ENCODE measurements at places on chromosomes 3 and 15. TPM values are rescaled to one million over a fixed set of nuclear protein-coding genes. Genes with fewer than 3 reads are reported as not detected.

DNA sequence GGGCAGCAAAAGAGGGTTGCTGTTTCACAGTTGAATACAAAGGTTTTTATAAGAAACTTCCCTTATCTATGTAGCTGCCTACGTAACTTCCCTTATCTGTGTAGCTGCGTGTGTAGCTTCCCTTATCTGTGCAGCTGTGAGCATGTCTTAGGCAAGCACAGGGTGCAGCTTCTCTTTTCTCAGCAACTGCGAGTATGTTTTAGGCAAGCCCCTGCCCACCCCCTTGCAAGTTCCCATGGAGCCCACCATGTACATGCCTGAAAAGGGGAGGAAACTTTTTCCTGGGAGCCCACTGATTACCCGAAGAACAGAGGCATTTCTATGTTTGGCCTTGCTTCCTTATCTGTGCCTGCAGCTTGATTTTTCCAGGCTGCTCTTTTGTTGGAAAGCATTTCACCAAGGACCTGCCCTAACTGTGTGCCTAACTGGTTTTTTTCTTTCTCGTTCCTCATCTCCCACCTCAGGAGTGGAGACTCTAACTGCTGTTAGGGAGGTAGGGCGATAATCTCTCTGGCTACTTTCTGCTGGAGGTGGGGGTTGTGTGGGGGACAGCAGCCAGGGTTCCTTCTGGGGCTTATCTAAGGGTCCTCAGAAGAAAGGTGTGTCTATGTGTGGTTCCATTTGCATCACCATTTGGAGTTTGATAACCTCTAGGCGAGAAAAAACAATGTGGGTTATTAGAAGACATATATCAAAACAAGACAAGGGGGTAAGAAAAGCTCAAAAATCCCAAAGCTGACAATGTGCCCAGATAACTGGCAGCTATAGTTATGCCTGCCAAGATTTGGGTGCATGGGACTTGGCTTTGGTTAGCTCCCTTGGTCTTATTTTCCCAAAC lies 26.0 kb downstream of the SORD start:
- H3K27ac ChIP-seq: peak overlapping the region; percentile 33
- H3K4me1 ChIP-seq: no peaks in the 10 kb centered on the region
- no peaks in the 10 kb centered on the region for H3K27me3 ChIP-seq
- H3K4me3 ChIP-seq: no peak overlapping the region
- peak; percentile 64 for DNase-seq

- peak; percentile 51 for DNase-seq
- H3K27me3 ChIP-seq: no peaks in the 10 kb centered on the region
- H3K36me3 ChIP-seq: no peaks in the 10 kb centered on the region
These were observed 164.6 kb upstream of the BCL6 start for GRCh38 chr3:187909866-187910265.

DNA sequence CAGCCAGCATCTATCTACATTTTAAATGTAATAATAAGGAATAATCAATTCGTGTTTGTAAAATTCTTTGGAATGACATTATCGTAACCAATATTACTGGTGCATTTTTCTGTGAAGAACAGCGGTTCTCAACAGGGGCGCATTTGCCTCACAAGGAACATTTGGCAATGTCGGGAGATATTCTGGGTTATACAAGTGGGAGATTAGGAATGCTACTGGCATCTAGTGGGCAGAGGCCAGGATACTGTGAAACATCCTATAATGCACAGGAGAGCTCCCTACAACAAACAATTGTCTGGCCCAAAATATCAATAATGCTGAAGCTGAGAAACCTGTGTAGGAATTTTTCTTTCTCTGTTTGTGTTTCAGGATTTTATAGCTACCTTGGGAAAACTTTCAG lies 25.0 kb downstream of the ACP3 start:
- H3K36me3 ChIP-seq: no peaks in the 10 kb centered on the region
- no peak overlapping the region for H3K4me3 ChIP-seq
- no peaks in the 10 kb centered on the region for H3K27me3 ChIP-seq
- no peak overlapping the region for H3K27ac ChIP-seq

GRCh38 chr3:73324203-73325155 lies 263.0 kb downstream of the EBLN2 start:
- H3K27ac ChIP-seq: no peak overlapping the region
- no peaks in the 10 kb centered on the region for H3K36me3 ChIP-seq
- DNase-seq: peak; percentile 22
- no peaks in the 10 kb centered on the region for H3K27me3 ChIP-seq
- H3K4me3 ChIP-seq: no peak overlapping the region
- no peaks in the 10 kb centered on the region for H3K4me1 ChIP-seq

DNA sequence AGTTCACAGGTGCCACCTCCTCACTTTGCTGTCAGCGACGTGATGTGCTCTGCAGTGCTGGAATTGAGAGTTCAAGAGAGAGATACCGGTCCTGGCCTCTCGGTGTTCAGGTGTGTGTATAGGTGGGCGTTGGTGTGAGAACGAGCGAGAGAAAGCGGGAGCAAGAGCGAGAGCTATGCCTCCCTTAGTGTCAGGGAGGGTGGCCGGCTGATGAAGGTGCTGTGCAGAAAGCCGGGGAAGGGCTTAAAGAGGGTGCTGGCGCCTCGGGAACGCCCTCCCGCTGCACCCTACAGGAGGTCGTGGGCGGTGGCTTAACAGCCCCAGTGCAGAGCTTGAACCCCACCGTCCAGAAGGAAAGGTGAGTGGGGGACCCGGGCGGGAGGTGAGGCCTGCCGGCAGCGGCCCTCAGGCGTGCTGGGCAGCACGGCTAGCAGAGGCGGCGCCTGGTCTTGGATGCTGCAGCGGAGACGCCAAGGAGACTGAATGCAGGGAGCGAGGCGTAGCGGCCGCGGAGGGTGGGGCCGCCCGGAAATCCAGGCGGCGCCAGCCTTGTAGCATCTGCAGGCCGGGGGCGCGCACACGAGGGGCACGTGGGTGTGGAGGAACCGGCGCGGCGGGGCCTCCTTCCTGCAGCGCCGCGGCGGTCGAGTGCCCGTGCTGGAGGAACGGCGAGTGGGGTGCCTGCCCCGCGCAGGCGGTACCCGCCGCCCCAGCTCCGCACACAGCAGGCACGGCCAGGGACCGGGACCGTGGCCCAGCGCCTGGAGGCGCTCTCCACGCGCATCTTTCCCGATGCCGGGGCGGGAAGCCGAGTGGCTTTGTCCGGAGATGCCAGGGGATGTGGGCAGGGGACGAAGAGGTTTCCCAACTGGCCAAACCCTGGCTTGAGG lies 246.8 kb upstream of the TOPAZ1 start:
- H3K36me3 ChIP-seq: no peaks in the 10 kb centered on the region
- no peak overlapping the region for H3K27ac ChIP-seq
- DNase-seq: no peak
- H3K4me1 ChIP-seq: peaks cover 37% of the 10 kb centered on the region
- H3K27me3 ChIP-seq: peaks cover 57% of the 10 kb centered on the region

DNA sequence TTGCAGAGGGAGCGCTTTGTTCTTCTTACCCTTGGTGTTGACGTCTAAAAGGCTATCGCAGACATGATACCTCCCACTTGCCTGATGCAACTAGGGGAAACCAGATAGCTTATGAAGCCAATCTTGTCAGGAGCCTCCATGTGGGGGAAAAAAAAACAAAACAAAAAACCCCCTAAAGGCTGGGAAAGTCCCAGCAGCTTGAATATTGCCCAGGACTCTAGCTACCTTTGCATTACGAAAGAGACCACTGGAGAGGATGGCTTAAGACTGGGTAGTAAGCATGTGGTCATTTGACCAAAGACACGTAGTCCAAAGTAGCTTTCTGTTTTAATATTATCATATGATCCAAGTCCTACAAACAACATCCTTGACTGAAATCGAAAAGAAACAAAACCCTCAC lies 120.7 kb upstream of the WNT5A start:
- peaks cover 3% of the 10 kb centered on the region for H3K27me3 ChIP-seq
- DNase-seq: no peak
- H3K27ac ChIP-seq: no peak overlapping the region
- H3K4me3 ChIP-seq: no peak overlapping the region
- H3K4me1 ChIP-seq: no peaks in the 10 kb centered on the region

- H3K27me3 ChIP-seq: no peaks in the 10 kb centered on the region
- peak; percentile 51 for DNase-seq
- no peak overlapping the region for H3K27ac ChIP-seq
- no peak overlapping the region for H3K4me3 ChIP-seq
These were observed 243.3 kb upstream of the TBL1XR1 start for GRCh38 chr3:177440456-177441104.

GRCh38 chr15:101357333-101357732 lies 62.3 kb upstream of the SNRPA1 start:
- H3K4me3 ChIP-seq: no peak overlapping the region
- DNase-seq: no peak
- H3K27me3 ChIP-seq: no peaks in the 10 kb centered on the region
- no peaks in the 10 kb centered on the region for H3K36me3 ChIP-seq
- no peak overlapping the region for H3K27ac ChIP-seq

The RAP2B gene
- 42.2 TPM for total RNA-seq

- peak; percentile 76 for DNase-seq
- H3K27me3 ChIP-seq: peaks cover 2% of the 10 kb centered on the region
- H3K27ac ChIP-seq: peak overlapping the region; percentile 33
- peaks cover 13% of the 10 kb centered on the region for H3K4me1 ChIP-seq
- no peaks in the 10 kb centered on the region for H3K36me3 ChIP-seq
- H3K4me3 ChIP-seq: no peak overlapping the region
These were observed 75.9 kb downstream of the BOC start for GRCh38 chr3:113287111-113287802.

Data from astrocyte (in vitro differentiated cells and primary cell).